NCI-H1417 treated with DMSO at 0.1 percent for 48 hours (cell line): ENCODE measurements at places on chromosomes 5 and 9.

GRCh38 chr5:74289238-74289637, 351.3 kb downstream of the ENC1 start:
- no peak for DNase-seq

- DNase-seq: no peak
Observed at GRCh38 chr5:160799184-160799583, 52.8 kb downstream of the ATP10B start.

DNA sequence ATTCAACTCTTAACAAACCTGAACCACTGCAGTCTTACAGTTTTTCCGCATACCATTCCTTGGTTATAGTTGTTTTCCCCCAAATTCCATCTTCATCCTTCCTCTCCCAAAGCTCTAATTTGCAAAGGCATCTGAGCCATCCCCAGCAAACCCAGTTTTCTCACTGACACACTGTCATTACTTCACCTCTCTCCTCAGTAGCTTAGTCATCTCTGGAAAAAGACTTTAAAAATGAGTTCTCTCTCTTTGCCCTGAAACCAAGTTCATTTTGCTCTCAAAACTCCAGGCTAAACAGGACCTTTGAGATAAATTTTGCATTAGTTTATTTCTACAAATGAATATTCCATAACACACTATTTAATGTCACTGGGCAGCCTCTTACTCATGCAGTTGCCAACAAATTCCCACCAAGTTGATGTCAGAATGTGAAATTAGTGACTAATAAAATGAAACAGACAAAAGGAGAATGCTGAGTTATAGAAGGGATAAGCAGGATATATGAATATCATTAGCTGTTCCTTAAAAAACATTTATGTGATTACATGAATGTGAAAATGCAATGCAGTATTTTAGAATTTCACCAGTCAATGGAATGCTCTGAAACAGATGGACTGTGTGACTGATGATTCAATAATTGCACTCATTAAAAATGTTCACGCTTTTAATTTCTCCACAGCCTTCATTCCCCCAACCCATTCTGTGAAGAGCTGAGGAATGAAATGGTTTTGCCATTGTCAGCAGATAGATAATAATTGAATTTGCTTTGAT, 107.4 kb upstream of the DMAC1 start:
- DNase-seq: no peak

DNA sequence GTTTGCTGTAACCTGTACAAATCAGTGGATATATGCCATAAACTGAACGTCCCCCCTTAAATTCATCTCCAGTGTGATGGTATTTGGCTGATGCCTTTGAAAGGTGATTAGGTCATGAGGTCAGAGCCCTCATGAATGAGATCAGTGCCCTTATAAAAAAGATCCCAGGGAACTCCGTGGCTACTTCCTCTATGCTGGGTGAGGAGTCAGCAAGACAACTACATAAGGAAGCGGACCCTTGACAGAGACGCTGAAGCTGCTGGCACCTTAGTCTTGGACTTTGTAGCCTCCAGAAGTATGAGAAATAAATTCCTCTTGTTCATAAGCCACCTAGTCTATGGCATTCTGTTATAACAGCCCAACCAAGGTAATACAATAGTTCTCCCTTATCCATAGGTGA, 215.1 kb upstream of the ZNF608 start:
- DNase-seq: no peak

GRCh38 chr5:33321026-33321425, 119.7 kb upstream of the TARS1 start:
- no peak for DNase-seq

- no peak for DNase-seq
Observed at GRCh38 chr5:60147791-60148190, 254.3 kb upstream of the PDE4D start.

DNA sequence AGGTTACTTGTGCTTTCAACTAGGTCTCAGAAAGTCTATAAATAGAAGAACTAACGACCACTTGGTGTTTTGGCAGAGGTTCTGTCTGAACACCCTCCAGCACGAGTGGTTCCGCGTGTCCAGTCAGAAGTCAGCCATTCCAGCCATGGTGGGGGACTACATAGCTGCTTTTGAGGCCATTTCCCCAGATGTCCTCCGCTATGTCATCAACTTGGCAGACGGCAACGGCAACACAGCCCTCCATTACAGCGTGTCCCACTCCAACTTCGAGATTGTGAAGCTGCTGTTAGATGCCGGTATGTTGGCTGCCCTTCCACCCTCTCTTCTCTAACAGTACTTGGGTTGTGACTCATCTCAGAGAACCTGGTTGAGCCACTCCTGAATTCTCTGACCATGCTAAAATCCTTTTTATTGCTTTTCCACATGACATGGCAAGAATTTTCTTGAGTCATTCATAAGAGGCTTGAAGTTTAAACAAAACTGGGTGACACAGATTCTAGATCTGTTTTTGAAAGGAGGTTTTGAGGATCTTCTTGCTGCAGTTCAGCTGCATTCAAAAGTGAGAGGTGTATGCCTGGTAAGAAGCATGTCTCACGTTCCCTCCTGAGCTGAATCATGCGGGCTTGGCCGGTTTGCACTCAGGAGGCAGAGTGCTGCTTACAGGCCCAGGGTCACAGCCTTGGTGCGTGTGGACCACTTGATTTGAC, 103.1 kb upstream of the DMRT1 start:
- DNase-seq: no peak

GRCh38 chr9:82134010-82134409, 145.4 kb downstream of the SPATA31D1 start:
- no peak for DNase-seq

GRCh38 chr9:17843236-17843635, 264.4 kb downstream of the SH3GL2 start:
- DNase-seq: no peak

DNA sequence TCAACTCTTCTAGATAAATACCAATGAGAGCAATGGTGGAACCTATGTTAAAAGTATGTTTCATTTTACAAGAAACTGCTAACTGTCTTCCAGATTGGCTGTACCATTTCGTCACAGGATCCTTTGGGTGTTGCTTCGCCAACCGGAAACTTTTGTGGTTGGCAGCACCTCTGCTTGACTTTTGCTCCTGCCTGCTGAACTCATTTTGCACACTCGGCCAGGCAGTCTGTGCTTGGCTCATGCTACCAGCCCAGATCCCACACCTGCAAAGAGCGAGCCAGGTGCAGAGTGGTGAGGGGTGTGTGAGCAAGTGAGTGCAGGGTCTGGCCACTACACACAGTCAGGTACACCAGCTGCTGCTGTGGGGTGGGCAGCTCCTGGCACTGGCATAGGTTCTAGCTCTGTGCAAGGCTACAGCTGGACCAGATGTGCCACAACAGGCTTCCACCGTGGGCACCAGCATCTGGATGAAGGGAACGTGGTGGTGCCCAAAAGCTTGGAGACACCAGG, 422.3 kb downstream of the PRR16 start:
- DNase-seq: no peak

- DNase-seq: no peak
Observed at GRCh38 chr9:78319197-78320029, 22.5 kb downstream of the PSAT1 start.

- no peak for DNase-seq
Observed at GRCh38 chr9:69195668-69196067, 21.6 kb downstream of the TJP2 start.

GRCh38 chr9:110526426-110526825, 53.1 kb downstream of the SVEP1 start:
- DNase-seq: no peak

DNA sequence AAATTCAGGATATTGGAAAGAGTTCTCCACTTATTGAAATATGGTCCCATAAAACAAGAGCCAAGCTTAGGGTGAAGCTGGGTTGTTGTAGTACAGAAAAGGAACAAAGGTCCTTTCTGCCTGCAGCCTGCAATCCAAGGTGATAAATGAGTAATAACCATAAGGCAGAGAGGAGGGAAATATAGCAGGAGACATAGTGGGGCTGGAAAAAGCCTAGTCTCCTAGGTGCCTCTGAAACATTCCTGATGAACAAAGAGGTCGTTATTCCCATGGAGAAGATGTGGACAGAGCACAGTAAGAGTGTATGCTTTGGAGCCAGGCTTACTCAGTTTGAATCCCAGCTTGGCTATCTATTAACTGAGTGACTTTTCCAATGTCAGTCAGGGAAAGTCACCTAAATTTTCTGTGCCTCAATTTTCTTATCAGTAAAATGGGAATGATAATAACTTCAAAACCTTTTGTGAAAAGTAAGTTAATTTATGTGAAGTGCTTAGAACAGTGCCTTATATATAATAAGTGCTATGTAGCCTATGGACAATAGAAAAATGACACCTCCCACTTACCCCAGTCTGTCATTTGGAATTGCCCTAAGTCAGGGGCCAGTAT, 110.8 kb upstream of the GRIN3A start:
- DNase-seq: no peak

GRCh38 chr9:100581081-100581480, 3.2 kb downstream of the CAVIN4 start:
- no peak for DNase-seq

DNA sequence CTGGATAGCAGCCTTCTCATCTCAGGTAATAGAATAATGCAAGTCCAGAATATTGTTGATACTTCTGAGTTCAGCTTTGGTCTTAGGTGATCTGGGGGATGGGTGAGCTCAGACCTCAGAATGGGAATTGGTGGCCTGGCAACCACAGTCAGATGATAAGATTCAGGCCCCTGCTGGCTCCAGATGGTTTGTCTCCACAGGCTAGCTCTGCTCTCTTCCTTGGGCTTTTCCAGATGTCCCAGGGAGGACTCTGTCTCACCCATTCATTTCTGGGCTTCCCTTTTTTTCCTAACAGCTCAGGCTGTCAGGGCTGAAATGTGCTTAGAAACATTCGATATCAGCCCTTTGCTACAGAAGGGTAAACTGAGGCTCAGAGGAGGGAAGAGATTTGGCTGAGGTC, 17.6 kb upstream of the TNFSF15 start:
- DNase-seq: no peak

DNA sequence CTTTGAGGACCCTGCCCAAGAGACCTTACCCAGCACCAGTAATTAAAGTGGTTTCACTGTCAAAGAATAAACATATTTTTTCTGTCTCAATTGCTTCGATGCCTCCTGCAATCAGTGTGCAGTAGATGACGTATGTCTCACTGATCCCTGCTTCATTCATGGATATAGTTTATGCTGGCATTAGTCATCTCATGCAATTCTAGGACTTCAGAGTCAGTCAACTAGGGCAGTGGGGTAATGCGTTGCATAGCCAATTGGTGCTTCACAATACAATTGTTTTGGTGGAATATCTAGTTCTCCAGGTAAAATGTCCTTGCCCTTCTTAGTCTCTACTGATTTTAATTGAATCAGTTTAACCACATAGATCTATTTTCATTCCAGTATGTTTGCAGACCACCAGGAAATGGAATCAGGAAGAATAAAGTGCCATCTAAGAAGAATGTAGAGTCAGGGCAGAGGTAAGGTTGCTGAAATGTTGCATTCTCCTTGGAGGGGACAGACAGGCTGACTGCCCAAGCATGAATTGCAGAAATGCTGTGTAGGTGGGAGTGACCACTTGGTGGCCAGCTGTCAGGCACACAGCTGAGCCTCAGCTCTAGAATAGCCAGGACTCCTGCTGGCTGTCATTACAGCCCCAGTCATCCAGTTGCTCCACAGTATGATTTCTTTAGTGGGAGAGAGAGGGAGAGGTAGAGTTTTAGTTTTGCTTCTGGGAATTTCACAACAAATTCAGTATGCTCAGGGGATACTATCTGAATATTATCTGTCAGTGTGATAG, 73.5 kb upstream of the MEGF10 start:
- no peak for DNase-seq

DNA sequence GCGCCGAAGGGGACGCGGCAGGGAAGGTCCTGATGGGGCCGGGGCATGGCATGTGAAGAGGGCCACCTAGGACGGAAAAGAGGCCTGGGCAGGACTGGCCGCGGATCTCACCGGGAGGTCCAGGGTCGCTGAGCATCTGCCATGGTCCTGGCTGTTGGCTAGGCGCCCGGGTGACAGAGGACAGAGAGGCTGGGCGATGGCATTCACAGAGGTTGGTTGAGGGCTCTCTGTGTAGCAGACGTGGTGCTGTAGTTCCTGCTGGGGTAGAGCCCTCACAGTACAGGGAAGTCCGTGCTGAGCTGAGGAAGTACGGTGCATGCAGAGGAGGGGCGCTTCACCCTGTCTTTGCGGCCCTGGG, 427 bp downstream of the PCYOX1L start:
- no peak for DNase-seq

GRCh38 chr9:114511978-114512874, 7.0 kb upstream of the WHRN start:
- DNase-seq: no peak

- DNase-seq: no peak
Observed at GRCh38 chr5:122805481-122805880, 30.6 kb downstream of the SNX2 start.

- peak; percentile 34 for DNase-seq
Observed at GRCh38 chr9:129334105-129334935, 156.3 kb upstream of the IER5L start.

DNA sequence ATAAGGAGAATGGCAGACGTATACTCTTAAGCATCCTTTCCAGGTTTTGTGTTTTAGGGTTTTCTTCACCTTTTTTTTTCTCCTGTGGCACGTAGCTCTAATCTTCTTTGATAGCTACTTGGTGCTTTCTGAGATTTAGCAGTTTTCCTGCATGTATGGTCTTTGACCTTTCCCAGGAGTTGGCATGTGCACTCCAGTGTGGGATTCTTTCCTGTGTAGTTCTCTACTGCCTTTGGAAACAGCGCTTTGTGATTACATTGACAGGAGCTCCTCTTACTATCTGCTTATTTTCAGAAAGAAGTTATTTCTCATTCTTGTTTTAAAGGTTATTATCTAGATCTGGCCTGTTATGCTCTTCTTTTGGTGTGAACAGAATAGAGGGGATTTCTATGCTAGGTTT, 65.5 kb downstream of the UNC13B start:
- no peak for DNase-seq

DNA sequence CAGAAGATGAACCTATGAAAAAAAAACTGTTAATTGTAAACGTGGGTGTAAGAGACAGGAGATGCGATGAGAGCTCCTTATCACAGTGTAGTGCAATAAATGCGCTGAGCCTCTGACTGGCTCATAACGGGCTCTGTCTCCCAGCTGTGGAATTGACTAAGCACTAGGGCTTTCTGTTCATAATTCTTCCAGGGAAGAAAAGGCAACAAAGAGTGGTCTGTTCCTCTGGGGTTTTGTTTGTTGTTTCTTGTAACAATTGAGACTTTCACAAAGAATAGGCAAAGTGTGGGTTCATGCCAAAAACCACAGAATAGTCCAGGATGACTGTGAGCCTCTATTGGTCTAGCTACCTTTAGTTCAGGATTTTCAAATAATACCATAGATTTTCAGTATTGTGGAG, 39.4 kb downstream of the UBE2QL1 start:
- no peak for DNase-seq

DNA sequence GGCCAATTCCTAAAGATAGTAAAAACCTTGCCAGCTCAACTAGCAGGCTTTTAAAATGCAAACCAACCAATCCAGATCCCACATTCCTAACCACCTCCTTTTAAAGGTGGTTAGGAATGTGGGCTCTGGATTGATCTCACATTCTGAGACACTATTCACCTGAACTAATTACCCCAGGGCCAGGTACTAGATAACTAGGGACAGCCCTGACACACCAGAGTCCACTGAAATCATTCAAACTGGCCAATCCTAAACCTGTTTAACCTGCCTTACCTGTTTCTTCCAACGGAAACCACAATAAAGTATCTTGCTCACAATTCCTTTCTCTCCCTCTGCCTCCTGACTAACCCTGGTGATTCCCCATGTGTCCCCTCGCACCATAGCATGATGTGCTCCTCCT, 168.3 kb upstream of the DMAC1 start:
- DNase-seq: no peak

GRCh38 chr9:68585034-68585761, 44.5 kb upstream of the TMEM252 start:
- DNase-seq: no peak

- no peak for DNase-seq
Observed at GRCh38 chr9:80968611-80969010, 720.7 kb downstream of the TLE1 start.
